NCI-H345 (cell line): ENCODE measurements at places on chromosomes 13 and 19.

GRCh38 chr19:3725121-3725520 is 16.9 kb downstream of the TJP3 start:
- DNase-seq: no peak

- no peak for DNase-seq
Observed at GRCh38 chr19:3415695-3416094, 49.3 kb downstream of the NFIC start.

DNA sequence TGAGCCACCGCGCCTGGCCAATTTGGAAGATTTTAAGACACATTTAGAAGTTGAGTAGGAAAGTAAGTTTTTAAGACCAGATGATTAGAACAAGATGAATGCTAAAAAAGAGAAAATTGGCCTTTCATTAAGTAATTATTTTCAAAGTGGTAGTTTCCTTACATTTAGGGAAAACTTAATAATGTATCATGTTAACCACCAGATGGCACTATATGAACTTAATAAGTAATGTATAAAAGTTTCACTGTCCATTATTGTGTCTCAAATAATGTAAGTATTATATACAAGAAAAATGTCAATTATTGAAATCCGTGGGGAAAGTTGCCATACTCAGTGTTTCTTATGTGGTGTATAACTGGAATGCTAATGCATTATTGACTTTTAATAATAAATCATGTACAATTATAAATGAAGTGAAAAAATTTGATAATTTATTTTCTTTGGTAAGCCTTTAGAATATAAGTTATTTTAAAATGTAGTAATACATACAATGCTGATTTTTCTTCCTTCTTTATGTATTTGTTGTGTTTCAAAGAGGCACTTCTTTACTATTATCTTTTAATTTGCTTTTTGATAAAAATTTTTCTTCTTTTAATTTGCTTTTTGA is 29.2 kb downstream of the COG6 start:
- DNase-seq: peak; percentile 8

- DNase-seq: no peak
Observed at GRCh38 chr19:46862974-46863632, 2.3 kb downstream of the ARHGAP35 start.

- DNase-seq: no peak
Observed at GRCh38 chr19:15432018-15432494, 13.3 kb upstream of the AKAP8L start.

GRCh38 chr19:39428283-39429112 is 7.3 kb downstream of the RPS16 start:
- DNase-seq: no peak

DNA sequence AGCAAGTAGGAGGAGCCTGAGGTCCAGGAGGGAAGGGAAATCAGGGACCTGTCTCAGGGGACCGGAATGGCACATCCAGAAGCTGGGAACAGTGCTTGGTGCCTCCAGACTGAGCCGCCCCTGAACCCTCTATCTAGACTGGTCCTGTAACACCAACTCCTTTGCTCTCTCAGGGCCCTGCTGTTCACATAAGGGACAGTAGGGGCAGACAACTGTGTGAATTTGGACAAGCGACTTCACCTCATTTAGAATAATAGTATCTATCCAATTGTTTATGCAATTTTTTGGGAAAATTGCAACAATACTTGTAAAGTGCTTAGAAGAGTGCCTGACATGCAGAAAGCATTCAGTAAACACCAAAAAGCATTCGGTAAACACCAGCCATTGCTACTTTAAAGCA is 14.0 kb downstream of the SYMPK start:
- no peak for DNase-seq

DNA sequence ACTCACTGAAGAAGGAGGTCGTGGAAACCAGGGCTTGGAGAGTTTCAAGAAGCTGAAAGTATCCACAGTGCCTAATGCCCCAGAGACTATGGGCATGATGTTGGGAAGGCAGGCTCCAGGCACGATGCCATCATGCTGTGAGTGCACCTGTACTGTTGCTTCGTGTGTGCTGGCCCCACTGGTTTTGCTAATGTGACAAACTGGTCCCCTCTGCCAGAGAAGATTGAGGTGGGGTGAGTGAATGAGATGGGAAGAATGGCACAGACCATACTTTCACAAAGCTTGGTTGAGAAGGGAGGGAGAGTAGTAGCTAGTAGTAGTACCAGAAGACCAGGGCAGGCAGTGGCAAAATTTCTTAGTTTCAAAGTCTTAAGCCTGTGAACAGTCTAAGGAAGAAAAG is 19.0 kb upstream of the POP4 start:
- DNase-seq: no peak

DNA sequence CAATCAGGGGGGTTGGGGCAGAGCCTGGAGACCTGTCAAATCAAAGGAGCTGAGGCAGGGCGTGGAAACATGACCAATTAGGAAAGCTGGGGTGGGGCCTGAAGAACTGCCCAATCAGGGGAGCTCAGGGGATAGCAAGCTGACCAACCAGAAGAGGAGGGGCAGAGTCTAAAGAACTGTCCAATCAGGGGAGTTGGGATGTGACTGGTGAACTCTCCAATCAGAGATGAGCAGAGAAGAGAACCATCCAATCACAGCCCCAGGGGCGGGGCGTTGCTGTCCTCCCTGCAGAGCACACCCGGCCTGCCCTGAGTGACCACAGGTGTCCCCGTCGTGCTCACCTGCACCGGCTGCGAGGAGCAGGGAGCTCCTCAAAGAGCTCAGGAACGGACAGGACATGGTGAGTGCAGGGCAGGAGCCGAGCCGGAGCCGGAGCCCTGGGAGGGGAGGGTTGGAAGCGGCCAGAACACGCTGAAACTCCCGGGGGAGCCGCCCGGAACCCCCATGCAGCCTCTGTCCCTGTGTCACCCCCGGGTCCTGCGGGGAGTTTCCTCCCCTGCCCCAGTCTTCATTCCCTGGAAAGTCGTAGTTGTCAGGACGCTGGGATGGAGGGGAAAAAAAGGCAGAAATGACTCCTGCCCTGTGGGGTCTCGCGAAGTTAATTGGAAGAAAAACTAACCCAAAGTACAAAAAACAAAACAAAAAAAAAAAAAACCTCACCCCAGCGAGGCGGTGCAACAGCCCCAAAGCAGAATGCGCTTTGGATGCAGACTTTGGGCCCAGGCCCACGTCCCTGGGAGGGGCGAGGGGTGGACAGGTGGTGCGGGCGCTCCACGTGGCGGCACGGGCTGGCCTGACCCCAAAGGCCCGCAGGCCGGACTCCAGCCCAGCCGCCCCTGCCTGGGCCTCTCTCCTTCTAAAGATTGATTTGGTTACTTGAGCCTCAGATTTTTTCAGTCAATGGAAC is at the start of gene ZNF556:
ZNF556 (plus strand) TSS at position 311 of the 967 bp plus-strand sequence; CDS start at position 398, 87 bp downstream.
- DNase-seq: no peak

- no peak for DNase-seq
Observed at GRCh38 chr19:17803264-17803896, 8.4 kb downstream of the B3GNT3 start.

DNA sequence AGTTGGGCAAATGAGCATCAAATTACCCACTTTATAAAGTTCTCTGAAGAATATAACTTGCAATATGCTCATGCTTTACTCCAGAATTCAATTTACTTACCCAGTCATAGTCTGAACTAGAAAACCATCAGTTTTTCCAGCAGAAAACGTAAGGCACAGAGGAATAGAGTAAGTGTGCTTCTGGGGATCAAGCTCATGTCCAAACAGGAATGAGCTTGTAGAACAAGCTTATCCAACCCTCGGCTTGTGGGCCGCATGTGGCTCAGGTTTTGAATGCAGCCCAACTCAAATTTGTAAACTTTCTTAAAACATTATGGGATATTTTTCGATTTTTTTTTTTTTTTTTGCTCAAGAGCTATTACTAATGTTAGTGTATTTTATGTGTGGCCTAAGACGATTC is 308.5 kb upstream of the KLF12 start:
- DNase-seq: no peak

DNA sequence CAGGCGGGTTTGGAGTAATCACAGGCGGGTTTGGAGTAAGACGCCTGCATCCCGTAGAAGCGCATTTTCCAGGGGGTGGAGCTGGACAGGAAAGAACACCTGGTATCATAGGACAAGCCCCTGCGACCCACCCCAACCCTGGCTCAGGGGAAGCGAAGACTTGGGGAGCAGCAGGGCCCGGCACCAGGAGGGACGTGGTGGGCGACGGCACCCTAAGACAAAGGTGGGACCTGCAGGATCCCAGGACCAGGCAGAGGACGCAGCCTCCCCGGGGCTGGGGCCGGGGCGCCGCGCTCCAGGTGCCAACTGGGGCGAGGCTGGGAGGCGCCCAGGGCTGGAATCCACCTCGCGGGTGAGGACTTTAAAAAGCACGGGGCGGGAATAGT is 520 bp downstream of the ZNF600 start:
- no peak for DNase-seq

GRCh38 chr19:48509467-48510194 is 2.0 kb downstream of the LMTK3 start:
- DNase-seq: no peak

GRCh38 chr19:40191836-40192646 is 815 bp downstream of the MAP3K10 start:
- DNase-seq: peak; percentile 54

GRCh38 chr19:33329736-33330135 is 27.4 kb upstream of the CEBPA start:
- no peak for DNase-seq

- DNase-seq: no peak
Observed at GRCh38 chr13:109900320-109900719, 113.9 kb upstream of the IRS2 start.

DNA sequence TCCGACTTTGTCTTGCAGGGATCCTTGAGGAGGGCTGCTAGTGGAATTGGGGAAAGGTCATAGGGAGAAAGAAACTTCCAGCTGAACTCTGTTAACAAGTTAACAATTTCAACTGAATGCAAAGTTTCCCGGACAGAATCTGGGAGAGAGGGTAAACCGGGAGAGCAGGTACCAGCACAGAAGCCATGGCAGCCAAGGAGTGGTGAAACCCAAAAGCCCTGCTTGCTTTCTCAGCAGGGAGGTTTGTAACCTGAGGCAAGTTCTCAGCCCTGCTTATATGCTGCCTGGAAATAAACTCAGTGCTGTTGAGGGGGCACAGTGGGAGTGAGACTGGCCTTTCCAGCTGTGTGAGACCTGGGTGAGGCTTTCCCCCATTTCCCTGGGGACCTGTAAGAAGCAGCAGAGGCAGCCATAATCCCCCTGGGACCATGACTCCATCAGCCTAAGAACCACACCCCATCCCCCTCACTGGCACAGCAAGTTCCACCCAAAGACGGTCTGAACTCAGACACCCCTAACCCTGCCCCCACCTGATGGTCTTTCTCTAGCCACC is 84.0 kb downstream of the SUCLA2 start:
- DNase-seq: no peak

DNA sequence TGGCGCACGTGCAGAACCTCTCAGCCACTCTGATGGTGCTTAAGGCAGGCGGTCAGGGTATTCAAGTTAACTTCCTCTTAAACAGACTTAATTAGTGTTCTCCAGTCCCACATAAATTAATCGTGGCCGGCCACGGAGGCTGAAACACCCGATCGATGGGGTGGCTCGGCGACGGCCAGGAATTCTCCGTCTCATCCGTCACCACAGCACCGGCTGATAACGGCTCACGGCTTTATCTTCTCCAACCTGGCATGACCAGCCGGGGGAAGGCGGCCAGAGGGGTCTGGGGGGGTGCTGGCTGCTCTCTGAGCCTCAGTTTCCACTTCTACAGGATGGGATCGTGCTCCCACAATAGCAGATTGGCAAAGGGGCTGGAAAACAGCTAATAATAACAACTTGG is 32.6 kb upstream of the TCF3 start:
- DNase-seq: no peak

DNA sequence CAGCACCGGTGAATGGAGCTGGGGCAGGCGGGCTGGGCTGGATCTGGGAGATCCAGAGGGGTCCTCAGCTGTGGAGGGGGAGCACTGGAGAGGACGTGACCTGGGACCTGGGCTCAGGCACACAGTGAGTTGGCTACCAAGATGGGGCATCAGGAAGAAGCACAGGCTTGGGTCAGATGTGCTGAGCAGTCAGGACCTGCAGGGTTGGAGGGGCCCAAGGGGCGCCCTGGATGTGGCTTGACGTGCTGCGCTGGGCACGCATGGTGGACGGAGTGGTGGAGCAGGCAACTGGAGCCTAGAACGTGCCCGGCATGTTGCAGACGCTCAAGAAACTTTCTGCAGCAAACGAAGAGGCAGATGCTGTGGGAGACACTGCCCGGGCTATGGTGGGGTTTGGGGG is 20.7 kb downstream of the PIP5K1C start:
- DNase-seq: no peak

GRCh38 chr13:51562011-51562671 is 22.1 kb upstream of the WDFY2 start:
- no peak for DNase-seq

GRCh38 chr19:16571283-16571682 is 932 bp downstream of the SLC35E1 start:
- DNase-seq: no peak

- DNase-seq: peak; percentile 57
Observed at GRCh38 chr13:93080587-93080986, 146.0 kb upstream of the GPC6 start.

GRCh38 chr13:53206455-53206854 is 177.8 kb downstream of the OLFM4 start:
- DNase-seq: peak; percentile 20

DNA sequence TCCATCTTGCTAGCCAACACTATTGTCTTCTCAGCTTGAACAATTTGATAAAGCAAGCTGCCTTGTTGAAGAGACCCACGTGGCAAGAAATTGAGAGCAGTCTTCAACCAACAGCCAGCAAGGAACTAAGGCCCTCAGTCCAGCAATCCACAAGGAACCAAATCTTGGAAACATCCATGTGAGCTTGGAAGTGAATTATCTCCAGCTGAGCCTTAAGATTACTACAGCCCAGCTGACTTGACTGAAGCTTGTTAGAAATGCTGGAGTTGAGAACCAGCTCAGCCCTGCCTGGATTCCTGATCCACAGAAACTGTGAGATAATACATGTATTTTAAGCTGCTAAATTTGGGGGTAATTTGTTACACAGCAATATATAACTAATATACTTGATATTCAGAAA is 26.2 kb upstream of the DCT start:
- DNase-seq: no peak

DNA sequence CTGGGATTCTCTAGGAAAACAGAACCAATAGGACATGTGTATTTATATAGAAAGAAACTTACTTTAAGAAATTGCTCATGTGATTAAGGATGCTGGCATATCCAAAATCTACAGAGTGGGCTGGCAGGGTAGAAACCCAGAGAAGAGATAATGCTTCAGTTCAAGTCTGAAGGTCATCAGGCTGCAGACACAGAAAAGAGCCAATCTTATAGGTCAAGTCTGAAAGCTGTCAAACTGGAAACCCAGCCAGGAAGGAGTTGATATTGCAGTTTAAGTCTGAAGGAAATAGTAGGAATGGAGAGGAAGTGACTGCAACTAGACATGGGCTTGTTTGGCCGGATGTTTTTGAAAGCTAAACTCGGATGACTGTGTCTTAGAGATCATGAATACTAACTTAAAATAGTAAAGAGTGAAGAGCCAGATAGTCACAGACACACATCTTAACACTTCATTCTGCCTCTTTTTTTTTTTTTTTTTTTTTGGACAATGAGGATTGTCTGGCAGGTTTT is 125.3 kb upstream of the GPC6 start:
- DNase-seq: no peak

- DNase-seq: no peak
Observed at GRCh38 chr19:34135054-34135800, 37.1 kb upstream of the LSM14A start.
